ENCODE measurements at places on chromosomes 2 and 18.

DNA sequence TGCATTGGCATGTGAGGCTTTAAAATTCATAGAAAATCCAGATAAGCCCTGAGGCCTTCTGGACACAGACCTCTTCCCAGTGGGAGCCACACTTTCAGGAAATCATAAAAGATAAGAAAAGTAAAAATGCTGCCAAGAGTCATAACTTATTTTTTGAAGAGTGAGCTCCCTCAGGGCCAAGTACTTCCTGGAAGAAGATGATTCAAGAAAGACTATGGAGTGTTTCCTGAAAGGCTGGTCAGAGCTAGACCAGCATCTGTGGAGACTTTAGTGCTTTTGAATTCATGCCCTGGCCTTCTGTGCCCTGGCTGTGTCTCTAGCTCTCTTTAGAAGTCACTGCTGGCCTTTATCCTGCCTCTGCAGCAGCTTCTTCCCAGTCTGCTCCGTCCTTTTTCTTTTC, 6.4 kb upstream of the XDH start:
- H3K36me3 ChIP-seq, result no peaks in the 10 kb centered on the region
- no peak for DNase-seq
- H3K4me1 ChIP-seq, result no peaks in the 10 kb centered on the region
- H3K27me3 ChIP-seq, result no peaks in the 10 kb centered on the region
- H3K4me3 ChIP-seq, result no peak overlapping the region
- no peak overlapping the region for H3K27ac ChIP-seq

DNA sequence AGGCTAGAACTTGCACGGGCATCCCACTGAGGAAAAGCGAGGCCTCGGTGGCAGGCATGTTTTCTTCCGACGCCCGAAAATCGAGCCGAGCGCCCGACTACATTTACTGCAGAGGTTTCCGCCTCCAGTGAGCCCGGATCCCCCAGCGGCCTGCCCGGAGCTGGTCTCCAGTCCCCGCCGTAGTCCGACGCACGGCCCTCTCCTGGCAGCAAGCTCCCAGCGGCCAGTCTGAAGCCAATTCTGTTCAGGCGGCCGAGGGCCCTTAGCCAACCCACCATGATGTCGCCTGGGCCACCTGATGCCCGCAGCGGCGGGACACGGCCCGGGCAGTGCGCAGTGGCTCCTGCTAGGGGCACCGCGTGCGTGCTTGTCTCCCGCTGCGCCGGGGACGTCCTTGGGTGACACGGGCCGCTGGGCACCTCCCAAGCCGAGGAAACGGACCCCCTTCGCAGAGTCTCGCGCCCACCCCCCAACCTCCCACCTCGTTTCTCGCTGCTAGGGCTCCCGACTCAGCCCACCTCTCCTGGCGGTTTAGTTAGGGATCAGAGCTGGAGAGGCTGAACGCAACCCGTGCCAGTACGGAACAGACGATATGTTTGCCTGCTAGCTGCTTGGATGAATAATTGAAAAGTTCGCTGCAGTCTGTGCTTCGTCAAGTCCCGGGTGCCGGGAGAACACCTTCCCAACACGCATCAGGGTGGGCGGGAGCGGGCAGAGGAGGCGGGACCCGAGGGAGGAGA, 5.3 kb downstream of the ONECUT2 start:
- peaks cover 4% of the 10 kb centered on the region for H3K4me1 ChIP-seq
- H3K27me3 ChIP-seq, result no peaks in the 10 kb centered on the region
- no peak overlapping the region for H3K4me3 ChIP-seq

- H3K27ac ChIP-seq, result no peak overlapping the region
- no peak overlapping the region for H3K4me3 ChIP-seq
- no peaks in the 10 kb centered on the region for H3K27me3 ChIP-seq
- H3K4me1 ChIP-seq, result no peaks in the 10 kb centered on the region
- H3K36me3 ChIP-seq, result no peaks in the 10 kb centered on the region
- DNase-seq, result no peak
Observed at GRCh38 chr2:162734866-162735265, 103.7 kb downstream of the KCNH7 start.

GRCh38 chr2:214674278-214674677, 135.2 kb downstream of the BARD1 start:
- H3K4me3 ChIP-seq, result no peak overlapping the region
- no peaks in the 10 kb centered on the region for H3K27me3 ChIP-seq
- H3K4me1 ChIP-seq, result no peaks in the 10 kb centered on the region
- no peak for DNase-seq

DNA sequence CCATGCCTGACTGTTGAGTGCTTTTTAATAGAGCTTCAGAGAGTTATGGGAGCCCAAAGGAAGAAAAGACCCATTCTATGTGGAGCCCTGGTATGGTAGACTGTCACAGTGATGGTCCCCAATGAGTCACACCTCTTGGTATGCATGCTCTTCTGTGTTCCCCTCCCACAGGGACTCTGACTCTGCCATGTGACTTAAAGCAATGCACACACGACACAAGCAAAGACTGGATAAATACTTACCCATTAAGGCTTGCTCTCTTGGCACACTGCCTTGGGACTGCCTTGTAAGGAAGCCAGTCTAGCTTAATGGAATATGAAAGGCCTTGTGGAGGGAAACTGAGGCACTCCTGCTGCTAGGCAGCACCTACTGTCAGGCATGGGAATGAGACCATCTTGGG, 16.7 kb upstream of the DTNB start:
- H3K4me1 ChIP-seq, result no peaks in the 10 kb centered on the region
- H3K36me3 ChIP-seq, result no peaks in the 10 kb centered on the region
- H3K27ac ChIP-seq, result no peak overlapping the region
- peaks cover 14% of the 10 kb centered on the region for H3K27me3 ChIP-seq
- H3K4me3 ChIP-seq, result no peak overlapping the region

All from K562 (cell line).